ENCODE measurements at places on chromosomes 5 and 9.

DNA sequence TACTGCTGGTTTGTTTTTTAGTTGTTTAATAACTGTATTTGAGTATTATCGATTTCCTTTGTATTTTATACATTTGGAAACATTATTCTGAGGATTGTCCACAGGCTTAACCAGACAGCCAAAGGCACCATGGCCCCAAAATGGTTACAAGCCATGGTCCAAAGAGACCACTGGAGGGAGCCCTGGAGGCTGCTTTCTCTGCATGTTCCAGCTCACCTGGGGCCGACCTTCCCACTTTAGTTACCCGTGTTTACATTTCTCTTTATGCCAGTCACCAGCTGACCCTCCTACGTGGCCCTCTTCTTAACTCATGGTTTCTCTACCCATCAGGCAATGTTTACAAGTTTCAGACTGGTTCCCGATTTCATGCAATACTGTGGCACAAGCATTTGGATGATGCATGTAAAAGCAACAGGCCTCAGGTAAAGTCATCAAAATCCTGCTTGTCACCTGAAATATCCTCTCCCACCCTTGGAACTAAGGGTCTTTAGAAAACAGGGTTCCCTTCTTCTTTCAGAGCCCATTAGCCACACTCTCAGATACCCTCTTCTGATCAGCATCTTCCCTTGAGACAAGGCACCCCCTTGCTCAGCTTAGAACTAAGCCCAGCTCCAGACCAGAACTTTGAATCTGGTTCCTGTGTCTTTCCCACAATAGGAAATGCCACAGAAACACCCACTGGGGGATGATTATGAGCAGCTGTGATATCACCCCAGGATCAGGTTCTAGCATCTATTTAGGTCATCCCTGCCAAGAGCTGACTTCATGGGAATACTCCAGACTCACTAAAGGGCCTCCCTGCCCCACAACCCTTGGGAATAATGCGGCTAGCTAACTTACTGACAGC, 49.9 kb upstream of the GARNL3 start:
- DNase-seq = peak; percentile 69

GRCh38 chr9:92512622-92513021, 23.2 kb downstream of the ECM2 start:
- DNase-seq = no peak

DNA sequence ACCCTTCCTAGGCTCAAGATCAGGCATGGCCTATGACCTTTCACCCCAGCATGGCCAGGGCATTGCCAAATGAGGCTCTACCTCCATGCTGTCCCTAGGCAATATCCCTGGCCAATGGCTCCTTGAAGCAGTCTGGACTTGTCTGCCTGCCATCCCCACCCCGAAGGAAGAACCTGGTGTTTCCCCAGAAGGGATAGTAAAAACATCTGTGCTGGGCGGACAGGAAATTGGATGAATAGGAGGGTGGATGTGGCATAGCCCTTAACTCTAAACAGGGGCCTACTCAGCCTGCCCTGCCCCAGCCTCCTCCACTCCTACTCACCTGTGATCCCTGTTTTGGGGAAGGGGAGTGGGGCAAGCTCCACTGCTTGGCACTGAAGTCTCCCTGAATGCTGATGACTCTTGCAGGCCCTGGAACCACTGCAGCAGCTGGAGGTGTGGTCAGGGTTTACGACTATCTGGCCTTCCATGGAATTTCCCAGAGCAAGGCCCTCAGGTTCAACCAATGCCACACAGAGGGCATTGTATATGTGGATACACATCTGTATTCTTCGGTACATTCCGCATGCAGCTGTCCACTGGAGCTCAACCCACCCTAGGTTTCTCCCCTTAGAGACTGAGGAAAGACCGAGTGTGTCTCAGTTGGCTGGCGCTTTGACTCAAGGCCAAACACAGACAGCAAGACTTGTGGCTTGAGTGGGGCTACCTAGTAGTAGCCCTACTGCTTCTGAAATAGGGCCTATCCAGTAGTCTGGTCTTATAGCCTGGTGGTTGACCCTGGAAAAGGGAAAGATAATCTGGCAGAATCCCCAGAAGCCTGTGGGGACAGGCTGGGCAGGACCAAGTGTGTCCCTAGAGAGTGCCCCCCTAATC, 6.4 kb upstream of the P4HA2 start:
- no peak for DNase-seq

- no peak for DNase-seq
Measured at GRCh38 chr9:109766351-109766750, 13.6 kb upstream of the PALM2AKAP2 start.

DNA sequence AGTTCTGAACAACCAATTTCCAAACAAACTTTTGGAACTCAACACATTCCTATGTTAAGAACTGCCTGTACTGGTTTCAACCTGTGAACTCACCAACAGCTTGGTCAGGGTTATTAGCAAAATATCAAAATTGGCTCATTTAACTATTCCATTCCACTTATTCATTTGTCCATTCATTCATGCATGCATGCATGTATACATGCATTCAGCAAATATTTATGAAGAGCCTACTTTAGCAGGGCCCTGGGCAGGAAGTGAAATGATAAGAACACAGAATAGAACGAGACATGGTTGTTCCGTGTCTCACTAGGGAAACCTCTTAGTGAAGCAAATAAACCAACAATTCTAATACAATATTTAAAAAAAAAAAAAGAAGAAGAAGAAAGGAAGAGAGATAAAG, 107.4 kb downstream of the GLIS3 start:
- no peak for DNase-seq

DNA sequence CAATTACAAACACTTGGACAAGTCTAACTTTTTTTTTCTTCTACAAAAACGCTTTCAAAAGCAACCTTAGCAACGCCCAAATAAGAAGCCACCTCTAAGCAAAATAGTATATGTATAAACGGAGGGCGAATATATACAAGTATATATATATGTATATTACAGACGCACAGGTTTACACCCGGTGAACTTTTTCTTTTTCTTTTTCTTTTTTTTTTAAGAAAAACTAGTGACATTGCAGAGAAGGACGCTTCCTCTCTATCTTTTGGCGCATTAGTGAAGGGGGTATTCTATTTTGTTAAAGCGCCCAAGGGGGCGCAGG, 200 bp downstream of the NPR3 start:
- no peak for DNase-seq

GRCh38 chr9:77710965-77711648, 63.0 kb upstream of the GNA14 start:
- DNase-seq = no peak

DNA sequence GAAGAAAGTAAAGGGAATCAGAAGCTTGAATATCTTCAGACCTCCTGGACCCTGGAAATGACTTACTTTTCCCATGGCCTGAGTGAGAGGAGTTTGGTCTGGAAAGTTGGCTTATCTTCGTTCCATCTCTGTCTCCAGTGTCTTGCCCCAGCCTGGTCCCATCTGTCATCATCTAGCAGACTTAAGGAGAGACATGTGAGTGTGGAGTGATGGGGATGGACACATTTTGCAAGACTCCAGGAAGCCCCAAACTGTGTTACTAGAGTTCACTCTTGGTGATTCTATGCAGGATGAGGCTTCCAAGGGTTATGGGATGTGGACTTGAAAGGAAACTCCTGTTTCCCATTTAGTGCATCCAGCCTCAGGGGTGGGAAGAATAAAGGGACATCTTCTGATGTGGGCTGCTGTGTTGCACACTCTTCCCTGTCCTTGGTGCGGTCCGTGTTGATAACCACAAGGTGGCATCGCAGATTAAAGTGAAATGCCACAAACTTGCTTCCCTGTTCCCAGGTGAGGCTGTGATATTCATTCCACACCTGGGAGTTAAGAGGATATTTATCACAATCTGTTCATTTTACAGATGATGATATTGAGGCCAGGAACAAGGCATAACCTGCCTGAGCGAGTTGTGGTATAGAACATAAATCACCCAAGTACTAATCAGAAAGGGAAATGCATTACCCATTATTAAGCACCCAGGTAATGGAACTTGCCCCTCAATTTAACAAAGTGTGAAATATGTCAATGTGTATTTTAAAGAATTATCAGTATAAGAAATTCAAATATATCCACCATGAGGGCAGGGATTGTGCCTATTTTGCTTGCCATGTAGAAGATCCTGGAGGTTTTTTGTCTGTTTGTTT, 269.9 kb upstream of the PAPPA start:
- DNase-seq = peak; percentile 35

- DNase-seq = no peak
Measured at GRCh38 chr5:160445132-160445531, 23.5 kb downstream of the PTTG1 start.

DNA sequence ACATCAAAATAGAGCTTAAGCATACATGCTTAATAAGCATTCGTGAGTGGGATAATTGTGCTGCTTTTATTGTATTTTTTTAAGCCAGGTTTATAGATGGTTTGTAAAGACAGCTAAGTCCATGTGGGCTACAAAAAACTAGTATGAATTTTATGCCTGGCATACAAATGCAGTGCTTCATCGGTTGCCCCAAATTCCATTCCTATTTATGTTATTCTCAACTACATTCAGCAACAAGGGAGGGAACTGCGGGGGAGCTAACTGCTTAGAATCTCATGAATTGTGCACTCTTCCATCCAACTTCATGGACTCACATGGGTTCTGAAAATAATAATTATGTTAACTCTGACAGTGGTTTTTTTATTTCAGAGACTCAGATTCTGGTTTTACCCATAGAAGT, 199.2 kb downstream of the FAM170A start:
- no peak for DNase-seq

GRCh38 chr5:181167814-181168488, 20.6 kb downstream of the OR2V2 start:
- peak; percentile 85 for DNase-seq

DNA sequence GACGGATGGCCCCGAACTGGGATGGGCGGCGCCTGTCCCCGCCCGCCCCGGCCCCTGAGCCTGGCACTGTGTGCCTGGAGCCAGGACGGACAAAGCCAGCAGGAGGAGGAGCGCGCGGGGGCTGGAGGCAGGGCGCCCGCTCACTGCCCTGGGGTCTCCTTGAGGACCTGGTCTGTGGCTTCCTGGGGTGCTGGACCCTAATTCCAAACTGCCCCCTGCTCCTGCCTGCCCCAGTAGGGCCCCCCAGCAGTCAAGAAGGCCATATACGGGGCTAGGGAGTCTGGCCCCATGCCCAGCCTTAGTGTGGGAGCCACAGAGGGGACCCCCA, 29.2 kb upstream of the RXRA start:
- DNase-seq = no peak

- no peak for DNase-seq
Measured at GRCh38 chr9:29773676-29774075, 2200.4 kb upstream of the C9orf72 start.

DNA sequence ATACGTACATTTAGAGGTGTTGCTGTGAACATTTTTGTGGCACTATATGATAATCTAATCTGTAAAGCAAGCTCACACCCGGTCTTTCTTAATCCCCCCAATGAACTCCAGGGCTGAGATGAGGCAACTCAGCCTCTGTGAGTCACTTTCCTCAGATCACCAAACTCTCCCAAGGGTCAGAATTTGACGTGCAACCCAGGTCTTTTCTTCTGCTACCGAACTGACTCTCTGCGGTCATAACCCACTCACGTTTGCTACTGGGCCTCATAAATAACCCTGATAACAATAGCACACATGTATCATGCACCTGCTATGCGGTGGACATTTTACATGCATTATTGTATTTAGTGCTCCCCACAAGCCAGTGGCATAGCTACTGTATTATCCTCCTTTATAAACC, 153.1 kb downstream of the DROSHA start:
- no peak for DNase-seq

DNA sequence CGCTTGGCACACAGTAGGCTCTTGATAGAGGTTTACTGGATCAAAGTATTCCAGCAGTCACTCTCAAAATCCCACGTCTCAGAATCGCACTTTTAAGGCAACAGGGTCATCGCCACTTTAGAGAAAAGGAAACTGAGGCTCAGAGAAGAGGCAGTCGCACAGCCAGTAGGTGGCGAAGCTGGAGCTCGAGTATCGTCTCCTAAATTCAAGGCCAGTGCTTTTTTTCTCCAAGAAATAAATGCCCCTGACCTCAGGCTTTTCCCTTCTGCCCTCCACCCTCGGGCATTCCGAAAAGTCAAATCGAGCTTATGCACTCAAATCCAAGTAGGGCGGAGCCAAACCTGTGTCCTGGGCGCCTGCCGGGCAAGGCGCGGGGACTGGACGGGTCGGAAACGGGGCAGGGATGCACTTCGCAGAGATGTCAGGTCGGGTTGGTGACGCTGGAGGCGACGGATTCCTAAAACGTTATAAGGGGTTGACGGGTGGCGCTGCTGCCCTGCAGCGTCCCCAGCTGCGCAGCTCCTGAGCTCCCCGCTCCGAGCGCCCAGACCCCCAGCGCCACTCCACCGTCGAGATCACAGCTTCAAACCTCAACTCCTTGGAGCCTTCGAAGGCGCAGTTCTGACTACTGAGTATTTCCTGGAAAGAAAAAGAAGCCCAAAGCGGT, 4.7 kb upstream of the FOXB2 start:
- peak; percentile 32 for DNase-seq

- no peak for DNase-seq
Measured at GRCh38 chr5:91443023-91443422, 59.9 kb upstream of the ARRDC3 start.

- no peak for DNase-seq
Measured at GRCh38 chr9:121196389-121196788, 5.3 kb downstream of the RAB14 start.

GRCh38 chr9:133120501-133121197, 391 bp downstream of the RALGDS start:
- no peak for DNase-seq

DNA sequence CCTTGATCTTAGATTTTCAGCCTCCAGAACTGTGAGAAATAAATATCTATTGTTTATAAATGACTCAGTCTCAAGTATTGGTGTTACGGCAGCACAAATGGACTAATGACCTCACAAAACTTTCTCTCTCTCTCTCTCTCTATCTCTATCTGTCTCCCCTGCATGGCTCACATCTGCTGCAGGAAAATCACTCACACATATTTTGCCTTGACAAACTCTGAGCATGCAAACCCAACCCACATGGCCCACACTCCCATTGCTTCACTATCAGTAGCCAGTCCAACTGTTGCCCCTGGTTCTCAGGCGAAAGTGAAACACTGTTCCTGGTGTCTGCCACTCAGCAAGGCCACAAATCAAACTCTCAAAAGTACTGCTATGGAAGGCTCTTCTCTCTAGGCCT, 66.4 kb upstream of the PIK3R1 start:
- no peak for DNase-seq

DNA sequence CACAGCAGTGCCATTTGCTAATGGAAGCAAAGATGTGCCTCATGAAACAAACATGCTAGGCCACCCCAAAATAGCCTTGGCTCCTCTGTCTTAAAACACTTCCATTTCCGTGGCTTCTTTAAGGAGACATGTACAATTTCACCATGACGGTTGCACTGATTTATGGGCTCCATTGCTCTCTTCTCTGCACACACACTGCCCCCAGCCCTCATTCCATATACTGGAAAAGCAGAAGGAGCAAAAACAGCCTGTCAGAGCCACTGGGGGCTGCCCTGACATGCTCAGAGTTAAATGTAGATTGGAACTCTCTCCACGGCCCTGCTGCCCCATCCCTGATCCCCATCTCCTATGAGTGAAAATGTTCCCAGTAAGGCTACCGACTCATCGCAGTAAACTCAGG, 114.8 kb downstream of the ROR2 start:
- no peak for DNase-seq

- DNase-seq = no peak
Measured at GRCh38 chr5:76029739-76030138, 53.4 kb upstream of the SV2C start.

GRCh38 chr5:59562756-59563389, 330.7 kb downstream of the PDE4D start:
- DNase-seq = peak; percentile 8

GRCh38 chr5:14167211-14167845, 24.2 kb downstream of the TRIO start:
- DNase-seq = no peak

Measured in nephron progenitor cell (in vitro differentiated cells).